Thymus (tissue), 14 donors: ENCODE measurements at places on chromosomes 12 and 14. TPM values are rescaled to one million over a fixed set of nuclear protein-coding genes. Genes with fewer than 3 reads are reported as not detected.

The SUOX gene
- total RNA-seq, result 9.4 TPM

The STXBP6 gene
- 6.9 TPM for total RNA-seq

The MGP gene
- total RNA-seq, result 14.5 TPM

The OR4K13 gene
- total RNA-seq, result not detected

The TSHR gene
- total RNA-seq, result 20.1 TPM

The ACOT4 gene
- 0.76 TPM for total RNA-seq

The C14orf132 gene
- 1.7 TPM for total RNA-seq

The ATXN7L3B gene
- total RNA-seq, result 28.7 TPM

The CHGA gene
- total RNA-seq, result 0.71 TPM

The RBMS2 gene
- 3.2 TPM for total RNA-seq

The NTF3 gene
- 0.61 TPM for total RNA-seq

The SMIM41 gene
- 0.42 TPM for total RNA-seq

The KCNA5 gene
- total RNA-seq, result 0.33 TPM

The SLC10A1 gene
- not detected for total RNA-seq

The KRT85 gene
- 0.24 TPM for total RNA-seq

The JAG2 gene
- total RNA-seq, result 8.8 TPM

The DYRK4 gene
- total RNA-seq, result 61.8 TPM

The TROAP gene
- total RNA-seq, result 22.1 TPM

The ACVRL1 gene
- total RNA-seq, result 14.9 TPM

The AMN gene
- total RNA-seq, result 2.0 TPM

The TPPP2 gene
- not detected for total RNA-seq

The LRRC43 gene
- 0.28 TPM for total RNA-seq

The TRIM9 gene
- 0.71 TPM for total RNA-seq

The APOF gene
- total RNA-seq, result not detected

The TAS2R7 gene
- not detected for total RNA-seq

The KITLG gene
- total RNA-seq, result 7.5 TPM

The BEGAIN gene
- 0.42 TPM for total RNA-seq

The PLCZ1 gene
- total RNA-seq, result not detected

The REP15 gene
- total RNA-seq, result 0.47 TPM

The TMEM132C gene
- total RNA-seq, result 0.24 TPM

The KRT86 gene
- total RNA-seq, result 0.42 TPM

The KRT77 gene
- 0.66 TPM for total RNA-seq

The DIO2 gene
- total RNA-seq, result 0.09 TPM

The FGF6 gene
- total RNA-seq, result not detected

The GLT1D1 gene
- 0.33 TPM for total RNA-seq

The OTOGL gene
- 0.42 TPM for total RNA-seq

The LHX5 gene
- total RNA-seq, result under 0.01 TPM

The CD69 gene
- total RNA-seq, result 90.9 TPM

The C12orf50 gene
- total RNA-seq, result 0.09 TPM

The INHBC gene
- not detected for total RNA-seq

The PRPH gene
- total RNA-seq, result 0.28 TPM

The CACNB3 gene
- 8.3 TPM for total RNA-seq

The LRRK2 gene
- total RNA-seq, result 5.1 TPM

The NTN4 gene
- total RNA-seq, result 2.4 TPM

The EPYC gene
- 0.14 TPM for total RNA-seq

The PLEKHD1 gene
- 0.09 TPM for total RNA-seq

The ZDHHC17 gene
- total RNA-seq, result 41.4 TPM

The OR4E2 gene
- 0.09 TPM for total RNA-seq

The KIF26A gene
- total RNA-seq, result 1.7 TPM

The SDR9C7 gene
- 0.33 TPM for total RNA-seq

The GPR84 gene
- total RNA-seq, result 0.57 TPM
